ENCODE measurements at places on chromosomes 2 and 18.

DNA sequence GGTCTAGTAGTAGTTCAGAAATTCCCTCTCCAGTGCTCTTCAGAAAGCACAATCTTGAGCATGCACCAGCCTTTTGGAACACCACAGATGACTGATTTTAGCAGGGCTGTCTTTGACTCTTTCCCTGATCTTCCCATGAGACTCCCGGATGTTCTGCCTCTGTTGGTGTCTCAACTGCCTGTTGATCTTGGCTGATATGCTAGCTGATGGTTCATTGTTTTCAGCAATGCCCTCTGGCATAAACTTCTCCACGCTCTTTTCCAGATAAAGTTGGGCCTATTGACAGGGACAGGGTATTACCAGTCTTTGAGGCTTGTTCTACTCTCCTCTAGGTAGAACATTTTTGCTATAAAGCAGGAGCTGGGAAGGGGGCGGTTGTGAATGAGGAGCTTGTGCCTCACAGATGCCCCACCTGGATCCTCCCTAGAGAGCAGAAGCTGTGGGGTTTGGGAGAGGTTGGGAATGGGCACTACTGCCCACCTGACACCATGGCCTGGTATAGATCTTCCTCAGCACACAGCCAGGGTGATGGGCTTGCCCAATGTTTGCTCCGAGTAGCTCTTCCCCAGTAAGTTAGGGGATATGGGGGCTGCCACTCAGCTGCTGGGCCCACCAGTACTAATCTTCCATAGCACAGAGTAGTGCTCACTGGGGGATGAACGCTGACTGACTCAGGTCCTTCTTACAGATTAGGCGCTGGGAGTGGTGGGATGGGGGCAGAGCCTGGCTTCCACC lies 111.3 kb downstream of the PTGR3 start:
- DNase-seq = no peak

DNA sequence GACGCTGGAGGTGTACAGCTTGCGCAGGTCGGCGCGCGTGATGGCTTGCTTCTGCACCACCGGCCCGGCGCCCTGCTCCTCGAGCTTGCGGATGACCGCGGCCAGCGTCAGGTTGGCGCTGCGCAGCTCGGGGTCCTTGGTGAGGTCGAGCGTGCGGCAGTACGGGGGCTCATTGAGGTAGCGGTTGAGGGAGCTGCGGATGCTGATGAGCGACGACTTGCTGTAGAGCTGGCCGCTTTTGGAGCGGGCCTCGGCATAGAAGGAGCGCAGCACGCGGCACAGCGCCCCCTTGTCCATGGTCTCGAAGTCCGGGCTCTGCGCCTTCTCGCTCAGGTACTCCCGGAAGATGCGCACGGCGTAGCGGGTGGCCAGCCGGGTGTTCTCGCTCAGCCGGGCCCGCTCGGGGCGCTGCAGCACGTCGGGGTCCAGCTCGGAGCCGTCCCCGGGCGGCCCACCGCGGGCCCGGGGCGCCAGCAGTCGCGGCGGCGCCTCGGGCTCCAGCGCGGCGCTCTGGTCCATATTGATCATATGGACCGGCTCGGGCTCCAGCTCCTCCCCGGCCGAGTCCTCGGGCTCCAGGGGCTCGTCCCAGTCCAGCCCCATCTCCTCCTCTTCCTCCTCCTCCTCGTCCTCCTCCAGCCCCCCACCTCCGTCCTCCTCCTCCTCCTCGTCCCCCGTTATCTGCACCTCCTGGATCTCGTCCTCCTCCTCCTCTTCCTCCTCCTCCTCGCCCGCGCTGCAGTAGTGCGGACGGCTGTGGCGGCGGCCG lies 523 bp downstream of the KCTD1 start:
- no peak for DNase-seq

DNA sequence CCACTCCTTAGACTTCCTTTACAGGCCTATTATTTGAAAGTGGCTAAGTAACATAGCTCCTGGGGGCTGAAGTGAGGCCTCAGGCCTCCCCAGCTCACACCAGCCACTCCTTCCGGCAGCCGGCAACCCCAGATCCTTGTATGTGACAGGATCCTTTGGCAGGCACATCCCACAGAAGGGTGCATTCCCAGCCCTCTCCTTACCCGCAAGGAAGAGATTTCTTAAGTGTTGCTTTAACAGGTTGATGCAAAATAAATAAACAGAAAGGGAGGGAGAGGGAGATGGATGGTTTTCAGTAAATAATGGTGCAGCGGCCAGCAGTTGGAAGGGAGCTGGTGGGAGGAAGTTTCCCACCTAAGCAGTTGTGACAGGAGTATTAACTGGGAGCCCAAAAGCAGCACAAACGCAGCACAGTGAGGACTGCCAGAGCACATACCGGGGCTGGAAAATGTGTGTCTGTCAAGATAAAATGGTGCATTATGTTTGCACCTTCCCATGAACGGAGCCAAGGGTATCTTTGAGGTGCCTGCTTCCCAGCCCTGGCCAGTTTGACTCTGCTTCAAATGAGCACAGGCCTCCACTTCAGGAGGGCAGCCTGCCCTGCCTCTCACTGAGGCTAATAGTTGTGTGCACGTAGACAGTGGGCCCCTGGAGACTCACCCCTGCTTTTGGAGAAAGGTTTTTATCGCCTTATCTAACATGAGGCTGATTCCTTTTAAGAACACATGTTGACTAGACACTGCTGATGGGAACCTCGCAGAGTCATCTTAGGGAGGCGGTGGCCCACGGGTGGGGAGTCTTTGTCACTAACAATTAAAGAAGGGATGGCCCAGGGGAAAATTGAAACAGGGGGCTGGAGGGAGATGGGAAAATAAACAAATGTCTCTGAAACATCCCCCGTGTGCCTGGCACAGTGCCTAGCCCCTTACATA lies 32.8 kb downstream of the NRP2 start:
- DNase-seq = no peak

DNA sequence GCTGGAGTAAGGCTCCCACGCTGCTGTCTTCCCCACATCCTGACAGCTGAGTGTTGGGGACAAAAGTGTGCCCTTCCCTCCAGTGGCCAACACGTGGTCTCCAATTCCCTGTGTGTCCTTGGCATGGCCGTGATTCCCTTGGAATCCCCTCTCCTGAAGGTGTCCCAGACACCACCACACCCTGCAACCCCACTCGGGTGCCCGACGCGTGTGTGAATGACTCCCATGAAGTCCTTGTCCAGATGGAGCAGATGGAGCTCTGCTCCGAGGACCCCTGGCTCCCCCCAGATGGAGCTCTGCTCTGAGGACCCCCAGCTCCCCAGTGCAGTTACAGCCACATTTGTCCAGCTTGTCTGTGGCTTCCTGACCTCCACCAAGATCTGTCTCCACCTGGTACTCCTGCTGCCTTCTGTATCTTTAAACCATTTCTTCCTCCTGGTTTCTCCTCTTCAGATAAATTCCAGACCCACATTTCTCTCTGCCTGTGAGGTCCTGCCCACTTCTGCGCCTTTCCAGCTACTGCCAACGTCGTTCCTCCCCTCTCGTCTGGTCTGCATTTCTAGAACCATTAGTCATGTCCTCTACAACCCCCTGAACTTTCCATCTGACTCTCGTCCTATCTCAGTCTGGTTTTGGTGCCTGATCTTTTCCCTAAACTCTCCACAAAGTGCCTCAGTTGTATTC lies 86.8 kb upstream of the PXDN start:
- no peak for DNase-seq

DNA sequence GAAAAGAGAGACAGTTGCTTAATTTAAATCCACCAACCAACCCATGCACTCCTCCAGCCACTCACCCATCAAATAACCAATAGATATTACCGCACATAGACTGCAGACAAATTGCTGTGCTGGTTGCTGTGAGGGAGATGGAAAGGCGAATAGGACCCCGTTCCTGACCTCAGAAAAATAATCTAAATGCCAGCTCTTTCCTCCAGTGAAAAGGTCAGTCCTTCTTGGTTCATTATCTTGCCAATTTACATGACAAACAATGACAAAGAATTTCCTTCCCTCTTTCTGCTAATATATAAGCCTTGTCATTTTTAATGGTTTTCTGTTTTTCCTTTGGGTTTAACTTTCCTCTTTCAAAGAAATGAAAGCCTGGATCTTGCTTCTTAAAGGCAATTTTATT lies 61.6 kb downstream of the MEP1B start:
- DNase-seq = no peak

DNA sequence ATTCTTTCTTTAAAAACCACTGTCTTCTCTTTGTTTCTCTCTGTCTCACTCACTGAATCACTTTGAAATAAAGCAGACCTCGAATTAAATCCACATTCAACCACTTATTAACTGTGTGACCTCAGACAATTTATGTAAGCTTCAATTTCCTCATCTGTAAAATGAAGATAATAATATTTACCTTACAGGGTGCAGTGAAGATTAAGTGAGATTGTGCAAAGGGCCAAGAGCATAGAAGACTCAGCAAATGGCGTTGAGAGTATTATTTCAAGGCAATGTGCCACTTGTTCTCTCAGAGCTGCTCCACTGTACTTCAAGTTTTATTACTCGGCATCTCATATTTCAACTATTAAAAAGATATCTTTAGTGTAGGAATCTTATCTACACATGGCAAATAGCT lies 454.2 kb upstream of the HNRNPA3 start:
- DNase-seq = no peak

GRCh38 chr2:1420746-1421480 lies 7.7 kb downstream of the TPO start:
- DNase-seq = no peak

GRCh38 chr2:898319-898718 lies 52.3 kb upstream of the SNTG2 start:
- DNase-seq = no peak

DNA sequence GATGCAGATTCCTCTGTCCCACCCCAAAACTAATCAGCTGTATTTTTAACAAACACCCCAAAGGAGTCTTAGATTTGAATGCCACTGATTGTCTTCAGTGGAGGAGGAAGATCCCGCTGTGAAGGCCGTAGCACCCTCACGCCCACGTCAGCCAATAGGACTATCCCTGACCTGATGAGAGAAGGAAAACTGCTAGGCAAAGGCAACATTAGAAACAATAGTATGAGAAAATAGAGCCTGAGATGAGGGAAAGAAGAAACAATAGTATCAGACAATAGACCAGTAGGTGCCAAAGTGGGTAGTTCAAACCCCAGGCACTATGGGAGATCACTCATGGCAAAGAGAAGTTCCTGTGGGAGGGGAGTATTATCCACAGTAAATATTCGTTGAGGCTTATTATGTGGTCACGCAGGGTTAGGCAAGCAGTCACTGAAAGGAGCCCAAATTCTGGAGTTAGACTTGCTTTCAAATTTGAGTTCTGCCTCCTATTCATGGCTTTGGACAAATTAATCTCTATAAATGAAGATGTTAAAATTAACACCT lies 2.8 kb downstream of the PCBP1 start:
- no peak for DNase-seq

- DNase-seq = peak; percentile 92
These were observed 55.2 kb downstream of the CCDC88A start for GRCh38 chr2:55364189-55365055.

DNA sequence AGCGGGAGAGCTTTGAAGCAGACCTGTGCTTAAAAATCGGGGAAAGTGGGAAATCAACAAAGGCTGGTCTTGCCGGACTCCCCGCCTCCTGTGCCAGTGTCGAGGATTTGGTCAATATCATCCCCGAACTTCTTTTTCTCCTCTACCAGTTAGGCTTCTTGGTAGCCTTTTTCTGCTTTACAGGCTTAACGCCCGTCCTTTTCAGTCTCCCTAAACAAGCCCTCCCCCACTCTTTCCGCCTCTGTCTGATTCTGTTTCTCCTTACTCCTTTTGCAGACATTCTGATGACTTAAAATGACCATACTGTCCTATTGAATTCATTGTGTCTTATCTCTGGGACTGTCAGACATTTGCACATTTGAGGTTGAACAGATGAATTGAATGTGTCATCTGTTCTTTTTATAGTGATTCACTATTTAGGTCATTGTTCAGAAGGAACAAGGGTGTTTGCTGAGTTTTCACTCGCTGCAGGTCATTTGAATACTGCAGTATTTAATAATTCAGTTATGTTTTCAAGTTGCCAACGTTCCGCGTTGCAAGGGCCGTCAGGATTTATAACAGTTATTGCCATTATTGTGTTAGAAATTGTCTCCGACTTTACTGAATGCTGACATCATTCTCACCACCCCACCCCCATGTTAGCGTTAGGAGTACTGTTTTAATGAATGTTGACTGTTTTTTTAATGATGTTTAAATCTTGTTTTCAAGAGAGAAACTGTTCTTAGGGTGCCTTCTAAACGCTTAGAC lies 1.1 kb downstream of the ITGAV start:
- no peak for DNase-seq

DNA sequence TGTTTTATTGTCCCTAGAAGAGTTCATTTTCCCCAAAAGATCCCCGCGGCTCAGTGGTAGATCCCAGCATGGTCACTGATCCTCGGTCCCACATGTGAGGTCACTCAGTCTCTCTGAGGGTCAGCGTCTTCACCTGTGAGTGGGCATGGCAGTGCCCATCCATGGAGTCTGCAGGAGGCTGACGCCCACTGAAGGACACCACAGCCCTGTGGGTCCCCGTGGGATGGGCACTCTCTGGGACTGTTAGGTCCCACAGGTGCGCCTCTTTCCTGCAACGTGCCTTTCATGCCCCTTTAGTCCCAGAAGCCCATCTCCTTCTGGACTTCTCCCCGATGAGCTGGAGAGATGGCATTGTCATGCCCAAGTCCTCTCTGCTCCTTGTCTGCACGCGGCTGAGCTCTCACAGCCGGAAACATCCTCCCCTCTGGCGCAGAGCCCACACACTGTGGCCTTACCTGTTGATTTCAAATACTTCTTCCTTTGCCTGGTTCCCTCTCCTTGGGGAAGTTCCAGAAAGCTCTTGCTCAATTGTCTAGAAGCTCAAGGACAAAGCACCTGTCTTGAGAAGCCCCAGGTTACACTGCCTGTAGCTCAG lies 75.9 kb downstream of the PTGR3 start:
- DNase-seq = no peak

GRCh38 chr2:195810340-195811098 lies 153.5 kb downstream of the SLC39A10 start:
- no peak for DNase-seq

DNA sequence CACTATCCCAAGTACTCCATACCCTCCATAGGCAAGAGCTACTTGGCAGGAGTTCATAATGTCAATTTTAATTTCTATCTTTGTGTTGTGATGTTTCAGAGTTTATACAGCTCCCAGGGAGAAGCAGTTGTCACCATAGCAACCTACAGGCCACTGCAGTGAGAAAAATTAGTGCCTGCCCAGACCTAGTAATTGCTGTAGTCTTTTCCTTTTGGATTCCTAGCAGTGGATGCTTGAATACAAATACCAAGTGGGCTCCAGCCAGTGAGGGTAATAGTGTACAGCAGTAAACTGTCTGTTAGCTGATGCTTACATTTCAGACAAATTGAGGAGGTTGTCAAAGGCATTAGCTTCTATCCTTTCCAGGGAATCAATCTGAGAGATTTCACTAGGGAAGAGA lies 26.7 kb downstream of the LHCGR start:
- DNase-seq = no peak

Measured in BJ (cell line).